ENCODE measurements at places on chromosomes 1 and 21.

DNA sequence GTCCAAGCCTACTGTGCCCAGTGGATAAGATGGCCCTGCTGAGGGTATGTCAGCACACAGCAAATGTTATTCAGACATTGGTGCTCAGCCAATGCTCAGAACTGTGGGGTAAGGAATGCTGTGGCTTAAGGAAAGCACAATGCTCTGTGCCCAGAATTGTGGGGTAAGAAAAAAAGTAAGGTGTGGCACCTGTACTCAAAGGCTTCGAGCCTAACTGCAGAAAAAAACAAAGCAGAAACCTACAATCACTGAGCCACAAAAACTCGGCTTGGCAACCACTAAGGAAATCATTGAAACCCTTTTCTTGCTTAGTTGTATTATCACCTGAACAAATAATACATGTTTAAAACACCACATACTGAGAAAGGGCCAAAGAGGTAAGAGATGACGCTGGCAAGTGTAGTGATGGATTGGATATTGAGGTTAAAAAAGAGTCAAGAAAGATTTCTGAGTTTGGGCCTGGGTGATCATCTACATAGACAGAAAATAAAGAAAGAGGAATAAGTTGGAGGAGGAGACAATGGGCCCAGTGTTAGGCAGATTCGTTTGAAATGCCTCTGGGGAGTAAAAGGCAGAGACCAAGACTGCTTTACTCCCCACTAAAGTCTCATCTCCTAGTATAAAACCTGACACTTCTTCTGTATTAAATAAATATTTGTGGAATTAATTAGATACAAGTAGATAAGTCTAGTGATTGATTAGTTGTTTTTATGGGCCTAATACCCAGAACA, 25.9 kb upstream of the ATP1A1 start:
- DNase-seq: no peak

- DNase-seq: no peak
Observed at GRCh38 chr1:40047276-40047675, 6.7 kb downstream of the CAP1 start.

DNA sequence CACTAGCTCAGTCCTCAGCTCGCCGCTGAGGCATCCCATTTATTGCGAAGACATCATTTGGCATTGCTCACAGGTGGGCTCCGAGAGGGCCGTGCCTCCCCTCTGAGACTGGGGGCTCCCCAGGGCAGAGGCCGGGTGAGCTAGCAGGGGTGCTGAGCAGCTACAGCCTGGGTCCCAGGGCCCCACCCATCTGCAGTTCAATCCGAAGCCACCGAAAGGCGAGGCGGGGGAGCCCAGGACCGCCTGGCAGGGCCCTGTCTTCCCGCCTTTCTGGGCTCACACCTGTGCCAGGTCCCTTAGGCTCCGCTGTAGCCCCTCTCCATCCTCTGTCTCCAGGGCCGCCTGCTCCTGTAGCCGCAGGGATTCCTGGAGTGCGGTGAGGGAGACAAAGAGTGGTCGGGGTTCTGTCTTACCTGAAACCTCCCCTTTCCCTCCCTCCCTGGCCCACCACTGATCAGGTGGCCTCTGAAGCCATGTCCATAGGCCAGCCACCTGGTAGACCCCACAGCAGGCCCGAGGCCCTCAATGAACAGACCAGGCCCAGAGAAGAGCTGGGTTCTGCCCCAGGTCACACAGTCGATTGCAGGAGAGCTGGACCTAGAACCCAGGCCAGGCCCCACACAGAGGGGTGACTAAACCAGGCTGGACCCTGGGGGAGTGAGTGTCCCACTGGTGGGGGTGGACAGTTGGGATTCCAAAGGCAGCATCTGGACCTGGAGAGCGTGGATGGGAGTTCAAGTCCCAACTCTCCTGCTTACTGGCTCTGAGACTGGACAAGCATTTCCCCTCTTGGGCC, 18.1 kb upstream of the NBPF1 start:
- peak; percentile 42 for DNase-seq

- DNase-seq: no peak
Observed at GRCh38 chr1:226476648-226477319, 68.9 kb upstream of the PARP1 start.

GRCh38 chr1:153649863-153650235, 8.7 kb upstream of the SNAPIN start:
- DNase-seq: no peak

DNA sequence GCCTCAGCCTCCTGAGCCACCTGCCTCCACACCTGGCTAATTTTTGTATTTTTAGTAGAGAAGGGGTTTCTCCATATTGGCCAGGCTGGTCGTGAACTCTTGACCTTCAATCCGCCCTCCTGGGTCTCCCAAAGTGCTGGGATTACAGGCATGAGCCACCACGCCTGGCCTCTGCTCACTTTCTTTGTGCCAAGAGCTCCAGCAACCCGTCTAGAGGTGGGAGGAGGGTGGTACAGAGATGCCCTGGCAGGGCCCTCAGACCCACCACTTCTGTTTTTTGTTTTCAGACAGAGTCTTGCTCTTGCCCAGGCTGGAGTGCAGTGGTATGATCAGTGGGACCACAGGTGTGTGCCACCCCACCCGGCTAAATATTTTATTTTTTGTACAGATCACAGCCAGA, 6.9 kb upstream of the SYNC start:
- DNase-seq: no peak

DNA sequence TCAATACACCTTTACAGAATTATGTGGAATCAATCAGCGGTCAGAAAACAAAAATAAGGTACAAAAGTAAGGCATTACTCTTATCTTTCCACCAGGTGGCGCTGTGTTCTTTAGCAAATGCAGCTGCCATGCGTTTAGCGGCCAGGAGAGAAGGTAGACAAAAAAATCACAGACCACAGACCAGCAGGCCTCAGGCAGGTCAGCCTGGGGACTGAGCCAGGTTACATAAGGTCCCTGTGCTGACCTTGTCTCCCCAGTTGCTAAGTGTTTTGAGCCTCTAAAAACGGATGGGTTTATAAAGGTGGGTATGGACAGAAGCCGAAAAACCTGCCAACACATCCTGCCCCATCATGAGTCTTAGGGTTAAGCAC, 2.8 kb downstream of the RGS16 start:
- peak; percentile 76 for DNase-seq

DNA sequence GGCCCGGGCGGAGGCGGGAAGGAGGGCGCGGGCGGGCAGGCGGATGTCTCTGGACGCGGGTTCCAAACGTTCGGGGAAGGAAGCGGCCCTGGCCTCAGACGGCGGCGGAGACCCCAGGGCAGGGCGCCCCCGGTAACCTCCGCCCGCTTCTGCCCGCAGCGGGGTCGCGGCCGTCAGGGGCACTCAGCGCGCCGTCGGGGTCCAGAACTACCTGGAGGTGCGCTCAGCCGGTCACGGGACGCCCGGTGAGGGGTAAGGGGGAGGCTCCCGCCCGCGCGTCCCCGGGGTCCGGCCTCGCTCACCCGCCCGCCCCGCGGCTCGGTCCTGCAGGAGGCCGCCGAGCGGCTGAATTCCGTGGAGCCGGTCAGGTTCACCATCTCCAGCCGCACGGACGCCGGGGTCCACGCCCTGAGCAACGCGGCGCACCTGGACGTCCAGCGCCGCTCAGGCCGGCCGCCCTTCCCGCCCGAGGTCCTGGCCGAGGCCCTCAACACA, 406 bp downstream of the PUSL1 start:
- DNase-seq: no peak

- DNase-seq: no peak
Observed at GRCh38 chr1:84020151-84020550, 21.2 kb upstream of the TTLL7 start.

- DNase-seq: no peak
Observed at GRCh38 chr1:65979136-65980044, 186.7 kb downstream of the PDE4B start.

DNA sequence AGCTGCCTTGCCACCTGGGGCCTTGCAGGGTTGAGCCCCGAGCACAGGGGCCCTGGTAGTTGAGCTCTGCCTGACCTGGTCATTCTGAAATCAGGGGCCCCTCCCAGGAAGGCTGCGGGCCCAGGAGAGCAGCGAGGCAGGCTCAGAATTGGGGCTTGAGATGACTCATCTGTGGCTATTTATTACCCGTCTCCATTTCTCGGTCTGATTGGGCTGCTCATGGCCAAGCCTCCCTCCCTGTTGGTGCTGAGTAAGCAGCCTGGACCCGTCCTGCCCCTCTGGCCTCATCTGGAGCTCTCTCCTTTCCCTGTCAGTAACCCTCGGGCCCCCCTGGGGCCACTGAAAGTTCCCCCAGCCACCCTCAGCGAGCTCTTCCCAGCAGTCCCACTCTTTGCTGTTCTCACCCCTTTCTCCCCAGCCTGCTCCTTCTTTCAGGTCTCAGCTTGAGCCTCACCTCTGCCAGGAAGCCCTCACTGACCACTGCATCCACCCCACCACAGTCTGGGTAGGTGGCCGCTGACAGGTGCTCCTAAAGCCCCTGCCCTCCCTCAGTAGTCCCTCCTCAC, 11.0 kb upstream of the TNFRSF8 start:
- peak; percentile 88 for DNase-seq

DNA sequence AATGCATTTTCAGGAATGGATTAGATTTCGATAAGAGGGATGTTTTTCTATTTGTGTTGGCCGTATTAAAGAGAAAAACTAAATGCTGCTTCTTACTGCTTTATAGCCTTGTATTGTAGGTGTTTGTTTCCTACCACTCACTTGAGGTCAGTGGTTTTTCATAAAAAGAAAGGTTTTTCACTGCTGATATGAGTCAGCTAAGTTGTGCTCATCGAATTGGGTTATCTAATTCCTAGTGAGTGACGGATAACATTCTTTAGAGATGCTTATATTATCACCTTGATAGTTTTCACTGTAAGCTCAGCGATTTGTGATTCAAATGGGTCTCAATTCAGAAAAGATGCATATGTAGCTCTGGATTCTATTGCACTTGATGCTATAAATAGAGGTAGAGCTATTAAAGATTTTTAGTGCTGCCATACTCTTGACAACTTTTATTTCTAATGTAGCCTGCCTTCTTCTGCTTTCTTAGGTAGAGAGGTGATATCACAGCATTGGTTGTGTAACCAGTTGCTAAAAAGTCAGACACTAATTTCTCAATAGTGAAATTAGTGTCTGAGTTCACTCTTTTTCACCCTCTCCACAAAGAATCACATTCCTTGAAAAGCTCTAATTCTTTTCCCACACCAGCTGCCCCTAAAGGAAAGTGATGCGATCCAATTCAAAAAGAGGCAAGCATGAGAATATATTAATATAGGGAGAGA, 180.0 kb downstream of the RASAL2 start:
- no peak for DNase-seq

DNA sequence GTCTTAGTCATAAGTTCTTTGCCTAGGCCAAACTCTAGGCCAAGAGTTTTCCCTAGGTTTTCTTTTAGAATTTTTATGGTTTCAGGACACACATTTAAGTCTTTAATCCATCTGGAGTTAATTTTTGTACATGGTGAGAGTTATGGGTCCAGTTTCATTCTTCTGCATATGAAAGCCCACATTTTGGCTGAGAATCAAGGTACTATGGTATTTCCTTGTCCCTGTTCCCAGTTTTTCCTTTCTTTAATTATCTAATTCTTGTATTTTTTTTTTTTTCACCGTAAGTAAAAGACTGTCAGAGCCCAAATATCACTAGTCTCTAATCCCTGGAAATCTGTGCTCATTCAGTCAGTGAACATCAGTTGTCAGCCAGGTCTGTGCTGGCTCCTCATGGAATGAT, 105.4 kb downstream of the MAP3K21 start:
- no peak for DNase-seq

GRCh38 chr1:6588128-6588892, 8.5 kb downstream of the ZBTB48 start:
- DNase-seq: no peak

DNA sequence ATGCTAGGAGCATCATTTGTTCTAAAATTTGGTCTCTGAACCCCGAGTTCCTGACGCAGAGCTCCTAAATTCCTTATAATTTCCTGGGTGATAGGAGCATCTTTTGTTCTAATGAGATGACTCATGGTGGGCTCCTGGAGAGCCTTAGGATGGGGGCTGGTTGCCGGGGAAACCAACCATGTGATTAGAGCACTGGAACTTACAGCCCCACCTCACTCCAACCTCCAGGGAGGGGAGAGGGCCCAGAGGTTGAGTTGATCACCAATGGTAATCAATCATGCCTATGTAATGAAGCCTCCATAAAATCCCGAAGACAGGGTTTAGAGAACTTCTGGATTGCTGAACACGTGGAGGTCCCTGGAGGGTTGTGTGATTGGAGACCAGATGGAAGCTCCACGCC, 7.7 kb downstream of the SHISAL2A start:
- no peak for DNase-seq

- no peak for DNase-seq
Observed at GRCh38 chr1:230068952-230069684, 2.1 kb downstream of the GALNT2 start.

GRCh38 chr1:4564051-4564450, 90.4 kb upstream of the AJAP1 start:
- no peak for DNase-seq

DNA sequence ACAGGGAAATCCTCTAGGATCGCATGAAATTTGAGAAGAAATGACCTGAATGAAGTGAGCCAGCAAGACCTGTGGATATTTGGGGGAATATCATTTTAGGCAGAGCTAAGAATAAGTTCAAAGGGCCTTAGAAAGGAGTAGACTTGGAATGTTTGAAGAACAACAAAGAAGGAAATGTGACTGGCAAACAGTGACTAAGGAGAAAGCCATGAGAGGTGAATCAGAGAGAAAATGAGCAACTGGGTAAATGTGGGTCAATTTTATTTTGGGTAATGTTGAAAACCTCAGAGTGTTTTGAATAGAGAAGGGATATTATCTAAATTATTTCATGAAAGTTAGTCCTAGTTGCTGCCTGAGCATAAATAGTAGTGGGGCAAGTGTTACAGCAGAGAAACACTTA, 672.8 kb downstream of the LMO4 start:
- DNase-seq: no peak

DNA sequence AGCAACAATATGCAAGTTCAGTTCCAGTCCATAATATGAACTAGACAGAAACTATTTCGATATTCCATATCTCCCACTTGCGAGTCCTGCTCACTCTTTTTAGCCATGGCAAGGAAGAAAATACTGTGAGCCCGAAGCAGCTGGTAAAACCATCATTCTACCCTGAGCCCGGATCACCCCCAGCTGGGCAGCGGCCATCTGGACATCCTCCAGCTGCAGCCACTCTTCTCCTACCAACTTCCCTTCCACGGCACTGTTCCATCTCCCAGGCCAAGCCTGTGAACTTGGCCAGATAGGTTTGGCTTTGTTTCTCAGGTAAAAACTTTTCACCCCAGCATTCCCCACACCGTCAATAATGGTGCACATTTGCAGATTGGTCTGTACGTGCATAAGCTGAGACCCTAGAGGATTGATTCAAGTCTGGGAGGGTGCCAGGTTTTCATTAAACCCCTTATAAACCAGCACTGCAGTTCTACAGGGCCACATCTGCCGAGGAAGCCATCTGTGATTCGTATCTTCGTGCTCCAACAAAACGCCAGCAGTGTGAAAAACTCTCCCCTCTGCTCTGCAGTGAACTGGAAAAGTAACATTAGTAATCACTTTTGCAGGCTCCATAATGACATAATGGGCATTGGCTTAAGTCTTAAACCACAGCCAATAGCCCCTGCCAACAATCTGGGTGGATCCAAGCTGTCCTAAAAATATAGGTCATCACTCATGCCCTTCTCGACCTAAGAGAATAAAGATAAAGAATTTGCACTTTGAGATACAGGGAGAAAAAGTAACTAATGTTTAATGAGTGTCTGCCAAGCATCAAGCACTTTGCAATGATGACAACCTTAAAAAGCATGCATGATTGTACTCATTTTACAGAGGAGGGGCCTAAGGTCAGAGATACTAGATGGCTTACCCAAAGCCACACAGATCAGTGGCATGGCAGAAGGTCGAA, 205.1 kb downstream of the PLPP3 start:
- DNase-seq: no peak

All from activated CD8-positive, alpha-beta memory T cell treated with anti-CD3 and anti-CD28 coated beads, Interleukin-2, amount 10 ng/mL, durations not matched to agents 7 days and 5 days (primary cell).